ENCODE measurements at places on chromosomes 11 and 22. TPM values are rescaled to one million over a fixed set of nuclear protein-coding genes. Genes with fewer than 3 reads are reported as not detected.

PYGM gene
- total RNA-seq, result 1.3 TPM

FOLH1 gene
- total RNA-seq, result 0.17 TPM

OTOG gene
- total RNA-seq, result not detected

KBTBD4 gene
- 36.4 TPM for total RNA-seq

OR52N4 gene
- total RNA-seq, result not detected

PATE4 gene
- total RNA-seq, result not detected

SCN4B gene
- 0.44 TPM for total RNA-seq

SLC29A2 gene
- 0.58 TPM for total RNA-seq

LMNTD2 gene
- total RNA-seq, result 0.33 TPM

CAVIN3 gene
- 301 TPM for total RNA-seq

CNTN5 gene
- total RNA-seq, result not detected

HBB gene
- not detected for total RNA-seq

CCDC89 gene
- 6.0 TPM for total RNA-seq

TMEM86A gene
- total RNA-seq, result under 0.01 TPM

OR8G1 gene
- 0.17 TPM for total RNA-seq

SWAP70 gene
- total RNA-seq, result 35.2 TPM

ZNF280B gene
- total RNA-seq, result 0.17 TPM

OTUB1 gene
- 60.2 TPM for total RNA-seq

GGT5 gene
- total RNA-seq, result 1.2 TPM

ZNRF3 gene
- total RNA-seq, result 3.5 TPM

UPK3A gene
- total RNA-seq, result not detected

IFITM2 gene
- 93.9 TPM for total RNA-seq

CHRNA10 gene
- 0.50 TPM for total RNA-seq

OR2AG1 gene
- total RNA-seq, result not detected

OLFML1 gene
- total RNA-seq, result 26.8 TPM

GVQW3 gene
- total RNA-seq, result 1.8 TPM

PNPLA5 gene
- total RNA-seq, result 0.50 TPM

OR51V1 gene
- not detected for total RNA-seq

DCDC1 gene
- total RNA-seq, result 0.29 TPM

SLC22A25 gene
- total RNA-seq, result not detected

CYP2D6 gene
- 0.33 TPM for total RNA-seq

RCOR2 gene
- total RNA-seq, result 8.8 TPM

BARX2 gene
- not detected for total RNA-seq

GAB4 gene
- not detected for total RNA-seq

TMEM151A gene
- total RNA-seq, result 0.66 TPM

MS4A6E gene
- not detected for total RNA-seq

NOX4 gene
- total RNA-seq, result 1.0 TPM

FGF3 gene
- total RNA-seq, result not detected

TSKU gene
- 7.3 TPM for total RNA-seq

PDGFD gene
- 0.15 TPM for total RNA-seq

C11orf42 gene
- not detected for total RNA-seq

THY1 gene
- total RNA-seq, result 286 TPM

CSNK2A3 gene
- total RNA-seq, result 2.6 TPM

ACRV1 gene
- under 0.01 TPM for total RNA-seq
